ENCODE measurements at places on chromosomes 2 and 18.

DNA sequence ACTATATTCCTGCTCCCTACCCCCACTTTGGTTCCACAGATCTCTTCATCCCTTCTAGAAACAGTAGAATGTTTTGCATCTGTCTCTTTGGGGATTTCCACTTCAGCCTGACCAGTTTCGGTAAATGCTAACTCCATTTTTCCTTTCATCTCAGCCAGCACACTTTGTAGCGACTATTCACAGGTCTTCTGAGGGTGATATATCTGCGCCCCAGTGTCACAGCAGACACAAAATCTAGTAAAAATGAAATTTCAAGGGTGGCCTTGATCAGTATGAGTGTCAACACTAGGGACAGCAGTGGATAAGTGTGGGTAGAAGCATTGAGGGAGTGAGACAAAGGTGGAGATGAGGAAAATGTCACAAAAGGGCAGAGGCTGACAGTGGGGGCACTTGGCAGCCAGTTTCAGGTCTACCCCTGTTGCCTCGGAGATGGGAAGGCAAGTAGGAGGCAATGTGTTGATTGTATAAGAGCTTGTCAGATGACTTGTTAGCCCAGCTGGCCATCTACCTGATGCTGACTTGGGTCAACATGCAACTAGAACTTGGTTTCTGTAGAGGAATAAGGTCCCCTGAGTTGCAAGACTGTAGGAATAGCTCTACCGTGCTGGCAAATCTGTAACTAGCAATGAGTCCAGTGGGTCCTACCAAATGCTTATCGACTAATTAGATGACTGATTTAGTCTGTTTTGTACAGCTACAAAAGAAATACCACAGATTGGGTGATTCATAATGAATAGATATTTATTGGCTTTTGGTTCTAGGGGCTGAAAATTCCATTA is 60.7 kb downstream of the CXCR4 start:
- DNase-seq = no peak

GRCh38 chr2:185608799-185609198 is 129.8 kb upstream of the FSIP2 start:
- DNase-seq = no peak

DNA sequence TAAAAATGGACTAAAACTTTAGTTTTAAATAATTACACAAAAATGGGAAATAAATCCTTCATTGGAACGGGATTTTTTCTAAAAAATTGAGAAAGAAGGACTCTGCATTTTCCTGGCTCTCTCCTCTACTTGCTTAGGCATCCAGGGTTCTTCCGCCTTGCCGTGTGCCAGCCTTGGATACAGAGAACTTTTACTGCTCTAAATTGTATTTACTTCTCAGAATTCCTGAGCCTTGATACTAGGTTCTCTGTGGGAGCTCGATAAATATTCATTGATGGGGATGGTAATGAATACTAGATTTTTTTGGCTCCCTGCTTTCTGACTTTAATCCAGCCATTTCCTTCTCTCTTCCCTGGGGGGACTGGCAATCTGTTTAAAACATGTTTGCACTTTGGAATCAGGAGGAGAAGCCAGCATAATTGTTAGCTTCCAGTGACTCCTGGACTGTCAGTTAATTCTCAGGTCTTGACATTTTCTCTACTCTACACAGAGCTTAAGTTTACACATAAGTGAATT is 746.1 kb upstream of the LRRTM1 start:
- no peak for DNase-seq

DNA sequence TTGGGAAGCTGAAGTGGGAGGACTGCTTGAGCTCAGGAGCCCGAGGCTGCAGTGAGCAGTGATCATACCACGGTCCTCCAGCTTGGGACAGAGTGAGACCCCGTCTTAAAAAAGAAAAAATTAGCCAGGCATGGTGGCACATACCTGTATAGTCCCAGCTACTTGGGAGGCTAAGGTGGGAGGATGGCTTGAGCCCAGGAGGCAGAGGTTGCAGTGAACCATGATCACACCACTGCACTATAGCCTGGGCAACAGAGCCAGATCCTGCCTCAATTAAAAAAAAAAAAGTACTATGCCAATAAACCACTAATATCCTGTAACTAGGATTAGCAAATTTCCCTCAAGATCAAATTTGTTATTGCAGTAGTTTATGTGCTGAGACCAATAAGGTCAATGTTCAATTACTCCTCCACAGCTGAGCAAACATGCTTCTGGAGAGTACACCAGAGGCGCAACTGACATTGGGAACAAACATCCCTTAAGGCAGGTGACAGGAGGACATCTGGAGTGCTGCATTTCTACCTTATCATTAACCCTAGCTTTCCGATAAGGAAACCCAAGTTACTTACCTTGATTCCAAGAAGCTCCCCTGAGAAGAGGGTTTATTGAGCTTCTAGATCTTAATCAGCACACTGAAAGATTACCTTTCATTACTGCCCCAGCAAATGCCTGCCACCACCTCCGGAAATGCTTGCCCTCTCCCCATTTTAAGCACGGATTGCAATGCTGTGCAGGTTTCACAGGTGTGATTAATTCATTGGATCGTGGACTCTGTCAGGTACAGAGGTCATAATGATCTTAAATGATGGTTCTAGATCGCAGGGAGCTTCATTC is 26.2 kb downstream of the MGAT4A start:
- no peak for DNase-seq

DNA sequence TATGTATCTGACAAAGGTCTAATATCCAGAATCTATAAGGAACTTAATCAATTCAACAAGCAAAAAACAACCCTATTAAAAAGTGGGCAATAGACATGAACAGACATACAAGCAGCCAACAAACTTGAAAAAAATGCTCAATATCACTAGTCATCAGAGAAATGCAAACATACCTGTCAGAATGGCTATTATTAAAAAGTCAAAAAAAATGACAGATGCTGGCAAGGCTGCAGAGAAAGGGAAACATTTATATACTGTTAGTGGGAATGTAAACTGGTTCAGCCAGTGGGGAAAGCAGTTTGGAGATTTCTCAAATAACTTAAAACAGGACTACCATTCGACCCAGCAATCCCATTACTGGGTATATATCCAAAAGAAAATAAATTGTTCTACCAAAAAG is 21.6 kb downstream of the SESTD1 start:
- no peak for DNase-seq

- DNase-seq = no peak
These were observed 5.7 kb downstream of the ELAC1 start for GRCh38 chr18:50973367-50974126.

GRCh38 chr2:149787206-149787605 is 199.6 kb upstream of the MMADHC start:
- DNase-seq = no peak

GRCh38 chr18:35131387-35132020 is 90.3 kb downstream of the MAPRE2 start:
- DNase-seq = no peak

DNA sequence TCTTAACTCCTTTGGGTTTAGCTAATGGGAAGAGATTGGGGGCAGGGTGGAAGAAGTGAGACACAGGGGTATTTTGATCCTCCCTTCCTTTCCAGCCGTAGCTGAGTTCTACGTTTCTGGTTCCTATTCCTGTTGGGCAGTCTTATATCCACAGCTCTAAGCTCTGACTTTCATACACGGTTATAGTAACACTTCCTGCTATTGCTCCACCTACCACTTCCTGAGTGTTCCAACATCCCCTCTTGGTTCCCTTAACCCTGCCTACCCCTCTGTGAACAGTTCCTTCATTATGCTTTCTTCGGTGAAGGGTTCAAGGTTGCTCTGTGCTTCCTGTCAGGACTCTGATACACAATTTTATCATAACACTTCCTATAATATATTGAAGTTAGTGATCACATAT is 205.1 kb downstream of the DNAH7 start:
- no peak for DNase-seq

GRCh38 chr18:3710712-3711301 is 260.8 kb downstream of the TGIF1 start:
- no peak for DNase-seq

GRCh38 chr2:104620801-104621200 is 233.1 kb upstream of the POU3F3 start:
- no peak for DNase-seq

DNA sequence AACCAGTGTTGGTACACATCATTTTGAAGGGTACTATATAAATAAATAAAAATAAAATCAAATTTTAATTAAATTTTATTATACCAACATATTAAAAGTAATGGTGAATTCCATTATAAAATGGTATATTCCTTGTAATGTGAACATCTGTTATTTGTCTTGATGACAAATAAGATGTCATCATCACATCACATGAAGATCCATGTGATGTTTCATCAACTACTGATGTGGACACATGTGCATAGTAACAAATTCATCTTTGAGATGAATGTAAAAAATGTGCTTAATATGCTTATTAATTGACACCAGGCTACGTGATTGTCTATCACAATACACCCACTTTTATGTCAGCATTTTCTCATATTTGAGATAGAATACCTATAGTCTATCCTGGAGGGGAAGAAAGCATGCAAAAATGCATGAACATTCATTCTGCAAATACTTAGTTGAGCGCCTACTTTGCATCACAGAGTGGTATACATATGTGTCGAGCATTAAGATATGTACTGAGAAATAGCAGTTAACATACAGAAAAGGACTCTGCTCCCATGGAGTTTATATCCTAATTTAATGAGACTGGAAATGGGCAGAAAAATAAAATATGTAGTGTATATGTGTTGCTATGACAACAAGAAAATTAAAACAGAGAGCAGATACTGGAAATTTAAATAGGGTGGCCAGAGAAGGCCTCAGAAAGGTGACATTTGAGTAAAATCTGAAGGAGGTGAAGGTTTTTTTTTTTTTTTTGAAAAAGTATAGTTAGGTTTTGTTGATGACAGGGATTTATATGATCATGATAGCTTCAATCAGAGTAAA is 281.1 kb downstream of the ARHGAP15 start:
- no peak for DNase-seq

- no peak for DNase-seq
These were observed 4.0 kb downstream of the REV1 start for GRCh38 chr2:99485824-99486223.

- no peak for DNase-seq
These were observed 14.6 kb downstream of the TMEM177 start for GRCh38 chr2:119693567-119693966.
